Stimulated activated CD8-positive, alpha-beta memory T cell treated with anti-CD3 and anti-CD28 coated beads, Interleukin-15, amount 100 ng/mL, for 48 hours (primary cell): ENCODE measurements at places on chromosomes 6 and 20.

DNA sequence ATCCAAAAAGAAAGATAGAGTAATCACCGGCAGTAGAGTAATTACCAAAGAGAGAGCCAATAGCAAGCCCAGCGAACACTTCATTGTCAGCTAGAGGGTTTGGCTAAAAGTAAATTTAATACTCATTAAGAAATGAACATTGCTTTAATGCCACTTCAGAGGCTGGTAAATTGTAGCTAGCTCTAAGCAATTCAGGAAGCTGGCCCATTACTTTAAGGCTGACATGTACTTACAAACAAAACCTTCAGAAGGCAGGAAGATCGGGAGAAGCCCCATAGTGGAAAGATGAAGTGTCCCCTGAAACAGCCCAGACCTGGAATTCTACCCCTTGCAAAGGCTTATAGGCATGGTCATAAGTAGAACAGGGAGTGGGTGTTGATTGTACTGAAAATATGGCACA, 396.6 kb upstream of the ID4 start:
- no peak for DNase-seq

GRCh38 chr20:2729791-2730190, 37.2 kb downstream of the EBF4 start:
- no peak for DNase-seq

DNA sequence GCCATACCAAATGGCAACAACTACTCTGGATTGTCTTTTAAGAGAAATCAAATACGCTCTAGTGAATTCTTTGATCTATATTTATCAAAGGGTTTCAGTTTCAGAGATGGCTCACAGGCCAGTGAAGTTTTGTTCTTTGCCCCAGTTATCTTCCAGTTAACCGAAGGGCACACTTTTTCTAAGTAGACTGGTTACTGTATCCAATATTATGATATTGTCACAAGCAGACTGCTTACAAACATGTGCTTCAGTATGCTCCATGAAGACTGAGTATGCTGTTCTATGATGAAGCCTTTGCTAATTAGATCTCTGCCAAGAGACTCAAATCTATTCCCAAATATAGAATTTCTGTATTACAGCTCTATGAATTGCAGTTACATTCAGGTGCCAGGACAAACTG, 181.1 kb downstream of the REV3L start:
- DNase-seq, result no peak

GRCh38 chr20:46970937-46971630, 76.4 kb downstream of the EYA2 start:
- DNase-seq, result no peak

DNA sequence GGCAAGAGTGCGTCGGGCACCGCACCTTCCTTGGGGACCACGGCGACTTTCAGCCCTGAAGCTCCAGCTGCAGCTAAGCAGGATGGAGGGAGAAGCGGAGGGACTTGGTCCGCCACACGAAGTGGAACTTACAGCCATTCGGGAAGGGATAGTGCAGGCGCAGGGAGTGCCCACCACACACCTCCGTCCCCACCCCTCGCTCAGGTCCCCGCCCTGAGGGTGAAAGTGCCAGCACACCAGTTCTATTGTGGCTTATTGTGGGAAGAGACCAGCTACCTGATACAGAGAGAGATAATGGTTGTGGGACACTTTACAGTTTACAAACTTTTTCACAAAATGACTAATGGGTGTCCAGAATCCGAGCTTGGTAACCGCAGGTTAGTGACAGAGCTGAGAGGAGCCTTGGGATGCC, 76.1 kb downstream of the IRF4 start:
- no peak for DNase-seq
